ENCODE measurements at places on chromosomes 7 and 10.

GRCh38 chr10:101075775-101076174, 14.0 kb downstream of the KAZALD1 start:
- no peak for DNase-seq

GRCh38 chr7:135374736-135375135, 135.2 kb downstream of the CNOT4 start:
- DNase-seq, result no peak

- DNase-seq, result no peak
Measured at GRCh38 chr10:9828110-9828509, 1189.6 kb upstream of the CELF2 start.

DNA sequence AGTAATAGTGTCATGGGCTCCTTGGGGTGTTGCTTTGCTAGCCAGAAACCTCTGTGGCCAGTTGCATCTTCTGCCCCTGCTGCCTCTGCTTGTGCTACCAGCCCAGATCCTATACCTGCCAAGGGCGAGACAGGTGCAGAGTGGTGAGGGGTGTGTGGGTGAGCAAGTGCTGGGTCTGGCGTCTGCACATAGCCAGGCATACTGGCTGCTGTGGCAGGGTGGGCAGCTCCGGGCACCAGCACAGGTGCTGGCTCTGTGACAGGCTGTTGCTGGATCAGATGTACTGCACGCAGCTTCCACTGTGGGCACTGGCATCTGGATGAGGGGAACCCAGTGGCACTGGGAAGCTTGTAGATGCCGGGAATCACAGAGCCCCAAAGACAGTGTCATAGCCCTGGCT, 148.4 kb downstream of the NXPH1 start:
- no peak for DNase-seq

DNA sequence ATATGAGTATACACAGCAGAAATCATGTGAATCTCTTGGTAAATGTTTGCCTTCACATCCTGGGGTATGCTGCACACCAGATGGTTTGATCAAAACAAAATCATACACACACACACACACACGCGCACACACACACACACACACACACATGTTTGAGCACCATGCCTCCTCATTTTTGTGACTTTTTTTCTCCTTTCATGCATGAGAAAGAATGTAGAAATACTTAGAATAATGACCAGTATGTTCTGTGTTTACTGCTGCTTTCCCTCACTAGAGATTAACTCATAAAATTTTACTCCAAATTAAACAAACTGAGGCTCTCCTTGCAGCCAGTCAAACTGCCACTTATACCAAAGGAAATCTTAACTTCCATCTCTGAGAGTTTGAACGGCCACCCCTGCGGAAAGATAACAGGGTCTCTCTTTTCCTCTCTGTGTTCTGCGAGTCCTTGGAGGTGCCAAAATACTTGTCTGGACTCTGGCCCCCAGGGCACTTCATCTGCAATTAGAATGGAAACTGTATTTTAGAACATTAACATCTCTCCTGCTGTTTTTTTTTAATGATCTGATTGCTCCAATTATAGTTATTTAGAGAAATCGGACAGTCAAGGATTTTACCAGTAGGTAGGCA, 320.8 kb upstream of the NFE2L3 start:
- no peak for DNase-seq

DNA sequence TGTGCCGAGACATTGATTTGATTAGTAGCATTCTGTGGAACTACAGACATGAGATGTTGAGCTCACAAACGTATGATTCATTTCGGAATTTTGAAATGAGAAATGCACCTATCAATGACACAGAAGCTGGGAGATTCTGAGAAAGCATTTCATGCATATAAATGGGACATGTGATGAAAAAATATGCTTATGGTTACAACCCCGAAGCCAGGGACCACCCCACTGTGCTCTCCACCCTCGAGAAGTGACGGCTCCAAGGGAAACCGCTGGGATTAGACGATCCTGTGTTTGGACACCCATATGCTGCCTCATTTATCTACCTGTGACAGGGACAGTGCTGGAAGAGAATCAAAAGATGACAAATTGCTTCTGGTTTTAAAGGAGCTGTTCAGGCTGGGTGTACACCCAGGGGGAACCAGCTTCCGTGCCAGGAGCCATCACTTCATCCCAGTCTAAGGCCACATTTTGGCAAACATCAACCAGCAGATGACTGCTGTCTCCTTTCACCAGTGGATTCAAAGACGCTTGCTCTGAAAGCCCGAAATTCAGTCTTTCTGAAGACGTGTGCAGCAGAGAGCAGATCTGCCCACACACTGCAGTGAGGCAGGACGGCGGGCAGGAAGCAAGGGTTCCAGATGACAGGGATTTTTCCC, 109.9 kb downstream of the ATXN7L1 start:
- peak; percentile 13 for DNase-seq

DNA sequence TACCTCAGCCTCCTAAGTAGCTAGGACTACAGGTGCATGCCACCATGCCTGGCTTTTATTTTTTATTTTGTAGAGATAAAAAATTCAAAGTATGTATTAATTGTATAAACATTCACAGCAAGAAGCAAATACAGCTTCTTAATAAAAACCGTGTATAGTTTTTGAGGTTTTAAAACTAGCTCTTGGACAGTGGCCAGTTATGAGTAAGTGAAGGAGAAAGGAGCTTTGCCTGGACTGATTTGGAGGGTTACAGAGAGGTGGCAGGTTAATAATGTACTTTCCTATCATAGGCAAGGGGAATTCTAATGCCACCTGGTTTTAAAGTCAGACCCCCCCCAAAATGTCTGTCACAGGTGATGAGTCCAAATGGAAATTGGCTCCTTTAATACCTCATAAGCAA, 43.4 kb downstream of the ZNRF2 start:
- no peak for DNase-seq

DNA sequence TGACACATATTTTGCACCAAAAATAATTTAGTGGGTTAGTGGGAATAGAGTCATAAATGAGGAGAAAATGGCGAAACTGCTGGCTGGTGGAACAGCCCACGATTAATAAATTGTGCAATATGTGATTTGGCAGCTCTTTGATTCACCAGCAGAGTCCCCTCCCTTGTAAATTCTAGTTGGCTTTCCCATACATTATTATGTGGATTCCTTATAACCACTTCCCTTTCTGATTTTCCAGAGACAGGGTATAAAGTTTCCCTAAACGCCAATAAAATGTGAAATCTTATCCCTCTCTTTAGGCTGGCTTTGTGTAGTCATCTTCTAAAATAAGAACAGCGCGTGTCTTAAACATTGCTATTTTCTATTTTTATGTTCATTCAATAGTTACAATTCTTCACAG, 149.4 kb upstream of the FERD3L start:
- no peak for DNase-seq

DNA sequence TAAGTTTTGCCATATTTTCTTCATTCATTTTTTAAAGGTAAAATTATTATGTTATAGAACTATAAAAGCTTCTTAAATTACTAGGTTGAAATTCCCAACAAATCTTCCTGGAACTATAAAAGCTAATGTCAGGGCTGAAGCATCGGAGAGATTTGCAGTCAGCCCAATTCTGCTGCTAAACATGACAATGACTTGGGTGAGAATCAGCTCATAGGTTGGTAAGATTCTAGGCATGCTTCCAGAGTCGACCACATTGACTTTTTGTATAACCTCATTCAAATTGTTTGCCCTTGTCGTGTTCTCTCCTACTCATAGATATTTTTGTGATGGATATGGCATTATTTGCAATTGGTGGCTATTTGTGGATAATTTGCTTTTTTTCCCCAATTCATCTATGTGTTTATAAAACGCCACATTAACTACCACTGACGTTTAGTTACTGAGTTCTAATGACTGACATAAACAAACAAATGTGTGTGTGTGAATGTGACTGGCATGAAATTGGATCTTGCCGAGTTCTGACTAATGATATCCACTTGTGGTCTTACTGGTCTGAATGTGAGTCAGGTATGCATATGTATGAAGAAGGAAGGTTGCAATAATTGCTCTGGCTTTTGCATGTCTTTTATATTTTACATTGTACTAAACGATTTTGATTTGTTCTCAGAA, 579.8 kb downstream of the PARD3 start:
- DNase-seq, result no peak

DNA sequence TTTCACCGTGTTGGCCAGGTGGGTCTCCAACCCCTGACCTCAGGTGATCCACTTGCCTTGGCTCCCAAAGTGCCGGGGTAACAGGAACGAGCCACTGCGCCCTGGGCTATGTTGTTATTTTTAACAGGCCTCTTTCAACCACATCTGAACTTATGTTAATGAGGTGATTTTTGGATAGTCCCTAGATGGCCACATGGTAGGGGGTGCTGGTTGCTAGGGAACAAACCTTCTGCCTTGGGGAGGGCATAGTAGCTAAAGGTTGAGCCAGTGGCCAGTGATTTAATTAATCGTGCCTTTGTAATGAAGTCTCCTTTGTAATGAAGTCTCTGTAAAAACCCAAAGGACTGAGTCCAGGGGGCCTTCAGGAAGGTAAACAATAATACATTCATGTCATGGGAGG, 9.1 kb downstream of the COMTD1 start:
- no peak for DNase-seq

DNA sequence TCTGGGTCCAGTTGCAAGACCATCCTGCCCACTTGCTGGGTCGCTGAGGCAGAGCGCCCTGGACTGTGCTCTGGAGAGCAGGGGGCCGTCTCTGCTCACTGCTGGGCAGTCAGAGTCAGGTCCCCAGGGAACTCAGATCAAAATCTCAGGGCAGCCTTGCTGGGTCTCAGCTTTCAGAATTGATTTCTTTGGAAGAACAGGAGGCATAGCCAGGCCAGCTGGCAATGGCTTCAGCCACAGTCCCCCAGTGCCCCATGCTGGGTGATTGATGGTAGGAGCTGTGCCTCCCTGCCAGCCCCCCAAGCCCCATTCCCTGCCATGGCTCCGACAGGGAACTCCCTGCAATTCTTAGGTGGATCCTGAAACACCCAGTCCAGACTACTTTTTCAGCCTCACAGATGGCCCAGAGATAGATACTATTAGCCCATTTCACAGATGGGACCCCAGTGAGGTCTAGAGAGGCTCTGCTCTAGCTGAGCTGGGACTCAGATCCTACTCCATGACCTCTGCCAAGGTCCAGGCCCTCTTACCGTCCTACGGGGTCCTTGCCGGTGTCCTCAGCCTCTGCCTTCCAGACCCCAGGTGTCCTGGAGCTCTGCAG, 467 bp downstream of the MMRN2 start:
- DNase-seq, result no peak

DNA sequence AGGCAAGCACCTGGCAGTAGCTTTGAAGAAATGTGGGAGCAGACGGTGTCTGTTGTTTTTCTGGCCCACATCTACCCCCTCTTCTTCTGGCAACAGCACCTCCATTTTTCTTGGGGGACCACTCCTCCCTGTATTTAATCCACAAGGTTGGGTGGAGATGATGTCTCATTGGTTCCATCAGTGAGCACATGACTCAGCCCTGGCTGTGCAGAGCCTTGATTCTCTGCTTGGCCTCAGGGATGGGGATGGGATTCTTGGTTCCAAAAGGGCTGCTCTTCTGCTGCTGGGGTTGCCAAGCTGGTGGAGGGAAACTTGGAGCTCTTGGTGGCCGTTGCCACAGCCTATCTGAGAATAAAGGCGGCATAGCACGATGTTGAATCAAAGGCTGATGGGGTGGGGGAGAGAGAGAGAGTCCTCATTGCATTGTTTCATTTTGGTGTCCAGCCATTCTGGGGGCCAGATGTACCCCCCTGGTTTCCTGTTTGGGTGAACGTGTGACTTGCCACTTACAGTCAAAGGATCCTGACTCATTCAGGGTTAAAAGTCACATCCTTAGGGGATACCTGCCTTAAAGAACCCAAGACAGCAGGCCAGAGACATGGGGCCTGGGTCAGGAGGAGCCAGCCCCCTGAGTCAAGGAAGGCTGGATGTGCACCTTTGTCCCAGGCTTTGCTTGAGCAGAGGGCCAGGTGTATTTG, 25.9 kb downstream of the GRK5 start:
- DNase-seq, result no peak

- DNase-seq, result no peak
Measured at GRCh38 chr7:131546126-131546525, 10.3 kb downstream of the PODXL start.

DNA sequence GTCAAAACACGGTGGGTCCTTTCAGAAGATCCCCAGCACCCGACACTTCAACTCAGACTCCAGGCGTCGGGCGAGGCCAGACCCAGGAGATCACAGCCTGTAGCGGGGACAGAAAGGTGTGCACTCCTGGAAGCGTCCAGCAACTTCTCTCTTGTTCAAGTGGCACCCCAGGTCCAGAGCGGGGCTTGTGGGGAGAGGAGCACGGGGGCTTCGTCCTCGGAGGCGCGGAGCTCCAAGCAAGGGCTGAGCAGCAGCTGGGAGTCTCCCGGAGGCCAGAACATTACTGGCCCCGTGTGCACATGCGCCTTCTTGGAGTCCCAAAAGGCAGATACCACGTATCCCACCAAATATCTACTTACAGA, 54.9 kb downstream of the ZRANB1 start:
- DNase-seq, result no peak

DNA sequence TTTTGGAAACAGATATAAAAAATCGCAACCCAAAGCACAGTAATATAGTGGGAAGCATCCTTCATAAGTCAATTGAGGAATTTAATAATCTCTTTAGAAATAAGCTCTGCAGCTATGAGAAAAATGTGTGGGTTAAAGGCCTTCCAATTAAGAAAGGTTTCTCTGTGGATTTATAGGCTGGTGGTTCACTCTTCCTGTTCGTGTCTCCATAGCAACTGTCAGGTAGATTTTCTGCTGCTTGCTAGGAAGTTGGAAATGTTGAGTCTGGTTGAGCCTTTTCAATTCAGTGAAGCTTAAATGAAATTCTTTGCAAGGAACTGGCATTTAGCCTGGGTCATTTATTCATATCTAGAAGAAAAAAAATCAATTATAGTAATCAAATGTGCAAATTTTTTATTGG, 652.8 kb upstream of the CELF2 start:
- DNase-seq, result no peak

- no peak for DNase-seq
Measured at GRCh38 chr7:22942191-22942590, 71.7 kb downstream of the HYCC1 start.

DNA sequence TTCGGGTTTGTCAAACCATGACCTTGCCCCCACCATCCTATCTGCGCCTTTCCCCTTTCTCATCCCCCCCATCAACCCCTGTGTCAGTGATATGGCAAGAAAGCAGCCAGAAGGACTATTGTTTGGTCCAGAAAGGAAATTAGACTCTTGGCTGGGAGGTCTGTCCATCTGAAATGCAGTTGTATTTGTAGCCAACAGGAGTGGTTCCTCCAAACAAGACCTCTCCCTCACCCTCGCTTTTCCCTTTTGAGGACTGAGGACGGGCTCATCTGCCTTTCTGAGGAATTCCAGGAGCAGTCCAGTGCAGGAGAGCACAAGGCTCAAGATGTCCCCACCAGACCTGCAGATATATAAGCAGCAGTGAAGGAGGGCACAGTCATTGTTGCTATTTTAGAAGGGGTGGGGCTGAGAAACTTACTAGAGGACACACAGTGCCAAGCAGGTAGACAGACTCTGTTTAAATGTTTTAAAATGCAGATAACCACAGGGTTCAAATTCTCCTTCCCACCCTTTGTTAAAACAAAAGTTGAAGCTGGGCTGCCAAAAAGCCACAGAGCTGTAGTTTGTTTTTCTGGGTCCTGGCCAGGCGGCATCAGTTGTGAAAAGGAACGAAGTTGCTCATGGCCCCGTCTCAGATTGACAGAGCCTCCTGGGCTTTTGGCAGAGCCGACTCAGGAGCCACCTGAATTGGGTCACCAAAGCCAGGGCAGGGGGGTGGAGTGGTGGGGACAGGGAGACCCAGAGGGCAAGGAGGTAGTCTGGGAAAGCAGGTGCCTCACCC, 37.3 kb downstream of the CYP17A1 start:
- no peak for DNase-seq

GRCh38 chr7:73644688-73645286, 20.5 kb upstream of the MLXIPL start:
- DNase-seq, result no peak

GRCh38 chr10:6916601-6917000, 336.5 kb upstream of the PRKCQ start:
- no peak for DNase-seq
